Activated CD4-positive, alpha-beta T cell treated with anti-CD3 and anti-CD28 coated beads, Interleukin-2, amount 50 U/mL, for 4 hours (primary cell): ENCODE measurements at places on chromosomes 2 and 18.

DNA sequence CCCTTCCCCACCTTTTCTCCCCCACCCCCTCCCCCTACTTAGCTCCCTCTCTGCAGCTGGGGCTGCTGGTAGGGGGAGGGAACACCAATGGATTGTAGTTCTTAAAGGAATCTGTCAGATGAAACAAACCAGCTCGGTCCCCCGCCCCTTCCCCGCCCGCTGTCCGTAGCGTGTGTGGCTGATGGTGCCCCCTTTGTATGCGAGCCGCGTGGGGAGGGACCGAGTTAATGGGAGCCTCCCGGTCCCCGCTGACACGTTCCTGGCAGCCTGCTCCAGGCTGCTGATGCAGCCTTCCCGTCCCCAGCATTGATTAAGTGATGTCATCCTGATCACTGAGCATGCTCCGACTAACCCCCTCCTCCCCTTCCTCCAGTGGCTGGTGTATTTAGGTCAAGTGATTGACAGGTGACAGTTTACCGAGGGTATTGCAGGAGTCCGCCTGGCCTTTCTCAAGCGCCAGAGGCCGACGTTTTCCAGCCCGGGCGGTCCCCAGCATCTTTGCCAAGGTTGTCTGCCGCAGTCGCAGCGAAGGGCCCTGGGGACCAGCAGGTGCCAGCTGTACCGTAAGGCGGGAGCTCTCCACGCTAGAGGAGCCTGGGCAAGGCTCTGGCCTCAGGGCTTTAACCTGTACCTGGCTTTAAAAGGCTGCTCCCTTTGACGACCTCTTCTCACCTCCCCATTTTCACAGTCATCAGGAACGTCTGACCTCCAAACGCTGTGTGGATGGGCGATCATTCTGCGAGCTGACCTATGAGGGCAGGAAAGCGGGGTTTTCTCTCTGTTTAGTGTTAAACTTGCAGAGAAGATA is 1.8 kb downstream of the KIF5C start:
- peak; percentile 50 for DNase-seq

DNA sequence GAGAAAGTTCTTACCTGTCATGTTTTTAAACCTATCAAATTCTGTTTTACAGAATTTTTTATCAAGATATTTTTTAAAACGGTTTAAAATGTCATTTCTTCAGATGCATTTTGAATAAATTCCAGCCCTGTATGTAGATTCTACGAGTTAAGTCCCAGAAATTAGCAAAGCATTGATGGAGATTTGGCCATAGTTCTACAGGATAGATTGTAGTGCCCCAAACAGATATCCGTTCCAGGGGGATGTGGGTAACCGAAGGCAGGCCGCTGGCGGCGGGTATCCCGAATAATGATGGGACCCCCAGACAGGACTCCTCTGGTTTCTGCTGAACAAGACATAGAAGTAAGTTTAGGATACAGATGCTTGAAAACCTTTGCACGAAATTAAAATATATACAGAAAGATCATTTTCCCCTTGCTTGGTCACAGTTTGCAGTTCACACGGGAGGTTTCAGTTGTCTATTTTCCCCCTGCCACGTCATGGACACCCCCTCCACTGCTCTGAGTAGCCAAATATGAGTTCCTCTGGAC is 755 bp downstream of the NOL4 start:
- DNase-seq, result no peak

GRCh38 chr2:112010751-112011150 is 44.3 kb upstream of the TMEM87B start:
- no peak for DNase-seq

GRCh38 chr2:240230291-240230931 is 90.0 kb upstream of the OTOS start:
- no peak for DNase-seq

- DNase-seq, result no peak
These were observed 62.4 kb downstream of the TXNL1 start for GRCh38 chr18:56575819-56576663.
